Karpas-422 (cell line): ENCODE measurements at places on chromosomes 13 and 19.

DNA sequence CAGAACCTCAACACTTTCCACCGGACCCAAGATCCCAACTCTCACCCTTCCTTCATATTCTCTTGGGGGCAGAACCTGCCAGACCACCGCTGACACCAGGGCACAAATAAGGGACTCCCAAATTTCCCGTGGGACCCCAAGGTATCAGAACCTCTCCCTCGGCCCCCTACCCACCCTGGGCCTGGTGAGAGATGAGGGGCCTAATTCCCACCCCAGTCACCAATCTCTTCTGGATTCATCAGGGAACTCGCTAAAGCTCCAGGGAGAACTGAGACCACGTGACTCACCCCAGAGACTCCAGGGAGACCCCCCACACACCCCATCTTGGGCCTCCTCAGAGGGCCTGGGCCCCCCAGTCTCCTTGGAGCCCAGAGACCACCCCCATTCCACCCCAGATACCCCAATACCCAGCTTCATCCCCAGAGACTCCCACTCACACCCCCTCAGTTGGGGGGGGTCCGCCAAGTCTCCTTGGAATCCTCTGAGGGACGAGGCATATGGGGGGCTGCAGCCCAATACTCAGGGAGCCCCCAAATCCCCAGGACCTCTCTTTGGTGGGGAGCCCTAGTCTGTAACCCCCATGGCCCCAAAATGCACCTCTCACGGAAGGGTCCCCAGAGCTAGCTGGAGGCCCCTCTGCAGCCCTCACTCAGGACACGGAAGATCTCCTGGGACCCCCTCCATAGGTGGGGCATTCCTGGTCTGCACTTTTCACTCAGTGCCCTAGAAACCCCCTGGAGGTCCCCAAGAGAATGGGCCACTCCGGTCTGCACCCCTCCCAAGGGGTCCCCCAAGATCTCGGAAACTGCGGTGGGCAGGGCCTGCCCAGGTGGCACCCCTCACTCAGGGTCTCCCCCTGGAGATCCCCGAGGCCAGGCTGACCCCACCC, 1.6 kb downstream of the LMNB2 start:
- H3K27me3 ChIP-seq: no peaks in the 10 kb centered on the region
- peak overlapping the region; percentile 82 for H3K27ac ChIP-seq
- no peaks in the 10 kb centered on the region for H3K36me3 ChIP-seq
- peaks cover 32% of the 10 kb centered on the region for H3K4me1 ChIP-seq
- DNase-seq: no peak
- peak overlapping the region; percentile 100 for H3K4me3 ChIP-seq

DNA sequence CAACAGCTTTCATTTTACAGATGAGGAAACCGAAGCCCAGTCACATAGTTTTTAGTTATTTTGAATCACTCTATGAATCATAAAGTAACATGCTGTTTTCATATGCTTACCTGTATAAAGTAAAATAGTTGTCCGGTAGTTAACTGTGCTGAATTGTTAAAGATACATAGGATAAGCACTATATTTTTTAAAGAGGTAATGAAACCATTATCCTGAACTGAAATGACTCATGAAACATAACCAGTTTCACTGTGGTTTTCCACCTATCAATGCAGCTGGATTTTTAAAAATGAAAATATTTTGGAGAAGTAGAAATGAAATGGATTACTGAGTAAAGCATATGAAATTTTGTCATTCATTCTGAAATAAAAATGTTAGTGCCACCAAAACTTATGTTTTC, 655.0 kb downstream of the OLFM4 start:
- no peaks in the 10 kb centered on the region for H3K36me3 ChIP-seq
- DNase-seq: no peak
- H3K4me1 ChIP-seq: no peaks in the 10 kb centered on the region

DNA sequence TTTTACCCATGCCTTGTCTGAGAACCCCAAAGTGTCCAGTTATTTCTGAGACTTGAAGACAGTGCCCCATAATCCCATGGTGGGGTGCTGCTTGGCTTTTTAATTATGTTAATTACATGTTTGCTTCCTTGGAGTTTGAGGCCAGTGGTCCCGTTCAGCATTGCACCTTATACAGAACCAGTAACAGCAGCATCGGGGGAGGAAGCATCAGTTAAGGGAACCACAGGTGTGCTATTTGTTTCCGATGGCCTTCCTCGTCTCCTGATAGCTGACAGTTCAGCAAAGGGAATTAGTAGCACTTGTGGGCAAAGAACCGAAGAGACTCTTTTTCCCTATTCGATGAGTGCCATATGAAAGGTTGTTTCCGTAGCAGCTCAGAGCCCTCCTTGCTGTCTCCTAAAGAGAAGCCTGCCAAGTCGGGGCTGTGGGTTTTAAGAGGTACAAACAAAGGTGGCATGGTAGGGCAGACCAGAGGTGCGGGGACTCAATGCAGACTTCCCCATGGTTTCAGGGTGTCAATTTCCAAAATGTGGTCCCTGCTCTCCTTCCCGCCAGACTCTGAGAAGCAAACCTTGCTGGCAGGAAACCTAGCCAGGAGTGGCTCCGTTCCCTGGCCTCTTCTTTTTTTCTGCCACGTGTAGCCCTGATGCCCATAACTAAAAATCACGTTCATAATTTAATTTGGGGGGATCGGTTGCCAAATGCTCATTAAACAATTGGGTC, 225.2 kb upstream of the TSHZ3 start:
- H3K27me3 ChIP-seq: no peaks in the 10 kb centered on the region
- no peaks in the 10 kb centered on the region for H3K36me3 ChIP-seq
- no peak overlapping the region for H3K4me3 ChIP-seq
- DNase-seq: no peak

- no peak overlapping the region for H3K27ac ChIP-seq
- H3K27me3 ChIP-seq: no peaks in the 10 kb centered on the region
- H3K4me3 ChIP-seq: no peak overlapping the region
- H3K36me3 ChIP-seq: no peaks in the 10 kb centered on the region
Observed at GRCh38 chr19:47848823-47849473, 10.1 kb upstream of the TPRX2 start.

DNA sequence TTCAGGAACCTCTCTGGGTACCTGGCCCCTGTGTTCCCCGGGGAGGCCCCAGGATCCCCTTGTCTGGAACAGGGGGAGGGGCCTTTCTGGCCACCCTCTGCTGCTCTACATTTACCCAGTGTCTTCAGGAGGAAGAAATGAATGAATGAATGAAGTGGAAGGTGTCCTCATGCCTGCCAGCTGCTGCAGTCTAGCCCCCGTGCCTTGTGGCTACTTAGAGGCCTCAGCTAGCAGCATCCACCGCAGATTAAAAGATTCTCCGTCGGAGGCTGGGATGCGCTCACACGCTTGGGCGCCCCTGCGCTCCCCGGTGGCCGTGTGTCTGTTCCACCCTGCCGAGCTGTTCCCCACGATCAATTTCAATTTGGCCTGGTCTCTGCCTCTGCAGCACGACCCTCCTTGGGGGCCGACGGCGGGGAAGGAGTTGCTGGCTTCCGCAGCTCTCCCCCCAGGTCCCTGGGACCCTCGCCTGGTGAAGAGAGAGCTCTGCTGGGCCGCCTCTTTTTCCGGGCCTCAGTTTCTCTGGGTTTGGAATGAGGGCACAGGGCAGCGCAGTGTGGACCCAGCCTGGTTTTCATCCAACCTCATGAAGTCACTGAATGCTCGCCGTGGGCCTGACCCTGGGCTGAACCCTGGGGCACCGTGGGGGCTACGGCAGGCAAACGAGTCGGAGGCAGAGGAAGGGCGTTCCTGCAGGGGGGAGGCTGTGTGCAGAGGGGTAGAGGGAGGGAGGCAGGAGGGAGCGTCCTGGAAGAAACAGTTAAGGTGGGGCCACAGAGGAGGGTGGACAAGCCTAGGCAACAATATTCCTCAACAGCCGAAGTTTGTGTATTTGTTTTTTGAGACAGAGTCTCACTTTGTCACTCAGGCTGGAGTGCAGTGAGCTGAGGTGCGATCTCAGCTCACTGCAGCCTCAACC, 28.3 kb downstream of the EFNA2 start:
- DNase-seq: peak; percentile 52
- no peak overlapping the region for H3K4me3 ChIP-seq
- no peaks in the 10 kb centered on the region for H3K36me3 ChIP-seq
- H3K27ac ChIP-seq: no peak overlapping the region
- H3K27me3 ChIP-seq: no peaks in the 10 kb centered on the region

- H3K4me1 ChIP-seq: peaks cover 8% of the 10 kb centered on the region
- no peak overlapping the region for H3K4me3 ChIP-seq
- H3K36me3 ChIP-seq: no peaks in the 10 kb centered on the region
- no peak overlapping the region for H3K27ac ChIP-seq
- DNase-seq: no peak
Observed at GRCh38 chr19:1232652-1233072, 5.1 kb downstream of the CBARP start.

GRCh38 chr13:50573066-50573465, 270.4 kb downstream of the DLEU7 start:
- no peak overlapping the region for H3K27ac ChIP-seq
- H3K27me3 ChIP-seq: no peaks in the 10 kb centered on the region
- no peaks in the 10 kb centered on the region for H3K36me3 ChIP-seq
- no peak for DNase-seq
- H3K4me1 ChIP-seq: peaks cover 8% of the 10 kb centered on the region

DNA sequence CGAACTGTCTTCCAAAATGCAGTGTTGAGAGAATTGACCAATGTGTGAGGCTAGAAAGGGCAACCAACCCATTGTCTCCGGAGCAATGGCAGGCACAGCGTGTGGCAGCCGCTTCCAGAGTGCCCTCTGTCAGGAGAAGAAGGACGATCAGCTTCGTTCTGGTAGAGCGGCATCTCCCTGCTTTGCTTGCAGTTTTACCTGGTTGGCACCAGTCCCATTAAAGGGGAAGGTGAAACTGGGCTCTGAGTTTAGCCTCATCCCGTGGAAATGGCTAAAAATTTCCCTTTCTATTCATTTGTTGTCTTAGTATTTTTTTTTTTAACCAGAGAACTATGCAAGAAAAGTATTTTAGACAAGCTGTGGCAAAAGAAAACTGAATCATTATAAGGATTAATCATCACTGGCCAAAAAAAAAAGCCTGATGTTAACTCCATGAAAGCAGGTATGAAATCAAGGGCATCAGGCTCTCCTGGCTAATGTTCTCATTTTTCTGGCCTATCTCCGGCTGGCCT, 81.5 kb upstream of the SLC7A1 start:
- no peak overlapping the region for H3K27ac ChIP-seq
- no peak overlapping the region for H3K4me3 ChIP-seq
- no peaks in the 10 kb centered on the region for H3K4me1 ChIP-seq
- H3K36me3 ChIP-seq: no peaks in the 10 kb centered on the region
- no peaks in the 10 kb centered on the region for H3K27me3 ChIP-seq

DNA sequence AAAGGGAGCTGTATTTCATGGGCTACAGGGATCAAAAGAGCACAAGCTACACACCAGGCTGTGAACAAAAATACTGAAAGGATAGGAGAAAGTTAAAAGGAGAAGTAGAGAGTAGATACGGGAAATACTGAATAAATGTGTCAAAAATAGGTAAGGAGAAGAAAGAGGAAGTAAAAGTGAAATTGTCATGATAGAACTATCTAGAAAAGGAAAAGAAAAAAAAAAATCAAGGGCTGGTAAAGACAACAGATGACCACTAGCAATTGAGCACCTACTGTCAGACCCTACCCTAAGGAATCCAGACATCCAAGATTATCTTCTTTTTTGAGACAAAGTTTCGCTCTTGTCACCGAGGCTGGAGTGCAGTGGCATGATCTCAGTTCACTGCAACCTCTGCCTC, 4.8 kb downstream of the RUBCNL start:
- peaks cover 17% of the 10 kb centered on the region for H3K4me1 ChIP-seq
- H3K27me3 ChIP-seq: no peaks in the 10 kb centered on the region; the same call in 1 of the 2 replicates
- peak overlapping the region; percentile 43; the same call in 1 of the 2 replicates for H3K4me3 ChIP-seq
